ENCODE measurements at places on chromosomes 12 and 14. TPM values are rescaled to one million over a fixed set of nuclear protein-coding genes. Genes with fewer than 3 reads are reported as not detected.

CIROP gene
- polyA plus RNA-seq, result not detected

DNA sequence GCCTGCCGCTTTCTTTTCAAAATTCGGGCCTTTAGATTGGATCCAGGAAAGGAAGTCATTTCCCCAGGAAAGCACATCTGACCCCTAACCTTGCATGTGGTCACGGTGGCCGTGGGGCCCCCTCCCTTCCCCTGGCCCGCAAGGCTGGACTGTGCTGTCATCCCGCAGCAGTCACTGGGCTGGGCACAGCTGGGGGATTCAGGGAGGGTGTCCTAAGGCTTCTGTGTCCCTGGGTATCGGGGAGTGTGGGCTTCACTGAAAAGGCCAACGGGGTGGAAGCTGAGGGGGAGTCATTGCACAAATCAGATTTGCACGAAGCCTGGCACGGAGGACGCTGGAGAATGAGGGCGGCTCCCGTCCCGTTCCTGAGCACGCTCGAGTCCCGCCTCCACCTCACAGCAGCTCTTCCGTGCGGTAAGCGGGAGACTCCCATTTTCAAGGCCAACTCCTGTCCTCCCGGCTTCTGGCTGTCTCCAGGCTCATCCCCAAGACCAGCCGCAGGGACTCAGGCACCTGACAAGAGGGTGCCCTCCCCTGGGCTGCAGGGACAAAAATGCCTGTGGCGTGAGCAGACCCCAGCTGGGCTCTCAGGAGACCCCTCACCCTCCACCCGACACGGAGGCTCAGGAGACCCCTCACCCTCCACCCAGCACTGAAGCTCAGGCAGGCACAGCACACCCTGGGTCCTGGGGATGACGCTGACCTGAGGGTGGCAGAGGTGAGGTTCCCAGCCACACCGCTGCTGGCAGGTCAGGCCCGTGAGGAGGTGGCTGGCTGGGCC is 9.6 kb downstream of the XRCC3 start:
- no peak for DNase-seq

GRCh38 chr12:86117711-86118110 is 138.5 kb downstream of the MGAT4C start:
- no peak for DNase-seq

DNA sequence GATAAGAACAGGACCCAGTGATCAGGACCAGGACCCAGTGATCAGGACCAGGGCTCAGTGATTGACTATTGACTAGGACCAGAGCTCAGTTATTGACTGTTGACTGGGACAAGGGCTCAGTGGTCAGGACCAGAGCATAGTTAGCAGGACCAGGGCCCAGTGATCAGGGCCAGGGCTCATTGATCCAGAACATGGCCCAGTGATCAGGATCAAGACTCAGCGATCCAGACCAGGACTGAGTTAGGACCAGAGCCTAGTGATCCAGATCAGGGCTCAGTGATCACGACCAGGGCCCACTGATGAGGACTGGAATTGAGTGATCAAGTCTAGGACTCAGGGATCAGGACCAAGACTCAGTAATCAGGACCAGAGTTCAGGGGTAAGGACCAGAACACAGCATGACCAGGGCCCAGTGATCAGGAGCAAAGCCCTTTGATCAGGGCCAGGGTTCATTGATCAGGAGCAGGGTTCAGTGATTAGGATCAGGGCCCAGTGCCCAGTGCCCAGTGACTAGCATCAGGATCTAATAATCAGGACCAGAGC is 176.0 kb downstream of the TMEM121 start:
- no peak for DNase-seq

- DNase-seq, result no peak
Observed at GRCh38 chr14:82067221-82067875, 533.7 kb upstream of the SEL1L start.

DNA sequence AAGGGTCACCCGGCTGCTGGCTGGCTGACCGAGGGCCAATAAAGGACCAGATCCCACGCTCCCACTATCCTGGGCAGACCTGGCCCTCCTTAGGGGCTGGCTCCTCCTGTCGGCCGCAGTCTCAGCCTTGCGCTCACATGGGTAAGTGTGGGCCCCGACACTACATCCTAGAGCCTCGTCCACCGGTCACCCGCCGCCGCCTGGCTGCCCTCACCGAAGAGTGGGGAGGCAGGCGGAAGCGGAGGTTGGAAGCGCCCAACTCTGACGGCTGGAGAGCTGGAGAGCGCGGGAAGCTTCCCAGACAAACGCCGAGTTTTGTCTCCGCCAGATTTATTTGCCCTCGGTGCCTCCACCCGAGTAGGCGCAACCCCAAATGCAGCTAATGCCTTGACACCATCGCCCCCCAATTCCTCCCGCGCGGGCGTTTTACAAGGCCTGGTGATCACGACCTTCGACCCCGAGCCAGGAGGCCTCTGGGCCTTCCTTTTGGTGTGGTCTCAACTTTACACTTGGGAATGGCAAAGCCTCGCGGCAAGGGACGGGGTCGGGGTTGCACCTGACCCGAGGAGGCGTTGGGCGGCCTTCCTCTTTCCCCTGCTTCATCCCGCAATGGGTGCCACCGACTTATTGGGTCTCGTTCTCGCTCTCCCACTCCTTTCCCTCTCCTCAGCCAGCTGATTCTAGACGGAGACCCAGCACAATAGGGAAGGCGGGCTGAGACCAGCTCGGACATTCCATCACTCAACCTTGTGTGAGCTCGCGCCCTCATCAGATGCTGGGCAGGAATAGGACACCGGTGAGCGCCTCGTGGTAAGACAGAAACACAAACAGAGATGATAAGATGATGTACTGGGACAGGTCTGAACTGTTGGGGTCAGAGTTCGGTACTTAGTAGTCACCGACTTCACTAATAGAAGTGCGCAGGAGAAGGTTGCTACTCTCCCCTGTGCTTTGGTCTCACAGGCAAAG is 78.3 kb upstream of the ANO4 start:
- DNase-seq, result no peak

LRTM2 gene
- polyA plus RNA-seq, result 0.62 TPM

LMNTD1 gene
- polyA plus RNA-seq, result not detected

CCDC175 gene
- 1.3 TPM for polyA plus RNA-seq

PRKD1 gene
- polyA plus RNA-seq, result 34.7 TPM

WNT1 gene
- not detected for polyA plus RNA-seq

- DNase-seq, result no peak
Observed at GRCh38 chr12:94165670-94166364, 17.4 kb downstream of the PLXNC1 start.

CACNA1C gene
- polyA plus RNA-seq, result 11.4 TPM

GYS2 gene
- 0.17 TPM for polyA plus RNA-seq

DNA sequence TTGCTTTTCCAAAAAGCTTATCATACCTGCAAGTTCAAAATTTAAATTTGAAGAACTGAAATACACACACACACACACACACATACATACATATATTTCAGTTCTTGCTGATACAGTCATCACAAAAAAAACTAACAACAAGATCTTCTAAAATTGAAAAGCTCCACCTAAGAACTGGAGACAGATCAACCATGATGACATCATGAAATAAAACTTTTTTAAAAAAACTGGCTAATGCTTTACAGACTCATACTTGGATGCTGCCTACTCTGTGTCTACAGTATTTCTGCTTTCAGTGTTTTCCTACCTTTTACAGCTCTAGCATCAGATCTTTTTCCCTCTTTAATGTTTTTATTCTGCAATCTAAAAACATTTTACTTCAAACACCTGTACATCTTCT is 261.4 kb downstream of the DIO2 start:
- no peak for DNase-seq

FIGNL2 gene
- polyA plus RNA-seq, result 3.4 TPM

All from left kidney (tissue), 8 donors.